ENCODE measurements at places on chromosomes 5 and 9. TPM values are rescaled to one million over a fixed set of nuclear protein-coding genes. Genes with fewer than 3 reads are reported as not detected.

The DMRT3 gene
- total RNA-seq: not detected

GRCh38 chr9:15541872-15542271 lies 11.0 kb upstream of the CCDC171 start:
- no peak overlapping the region for H3K27ac ChIP-seq
- no peaks in the 10 kb centered on the region for H3K4me1 ChIP-seq
- no peaks in the 10 kb centered on the region for H3K36me3 ChIP-seq
- no peak for DNase-seq
- H3K27me3 ChIP-seq: no peaks in the 10 kb centered on the region

DNA sequence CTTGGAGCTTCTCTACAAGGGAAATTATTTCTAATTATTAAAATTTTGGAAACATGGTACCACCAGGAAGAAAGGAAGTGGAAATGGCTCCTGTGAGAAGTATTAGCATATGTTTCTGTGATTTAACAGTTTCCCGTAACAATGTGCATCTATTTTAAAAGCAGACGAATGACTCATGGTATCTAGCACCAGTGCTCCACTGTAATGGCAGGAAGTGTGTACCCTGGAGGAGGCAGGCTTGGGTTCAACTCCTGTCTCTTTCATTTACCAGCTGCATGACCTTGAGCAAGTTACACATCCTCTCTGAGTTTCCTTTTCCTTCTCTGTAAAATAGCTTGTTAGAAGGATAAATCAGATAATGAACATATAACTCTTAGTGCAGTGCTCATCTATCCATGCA lies 41.0 kb upstream of the ANGPTL2 start:
- H3K36me3 ChIP-seq: no peaks in the 10 kb centered on the region
- no peak for DNase-seq
- H3K27me3 ChIP-seq: no peaks in the 10 kb centered on the region
- no peak overlapping the region for H3K27ac ChIP-seq

The TLX3 gene
- total RNA-seq: not detected

DNA sequence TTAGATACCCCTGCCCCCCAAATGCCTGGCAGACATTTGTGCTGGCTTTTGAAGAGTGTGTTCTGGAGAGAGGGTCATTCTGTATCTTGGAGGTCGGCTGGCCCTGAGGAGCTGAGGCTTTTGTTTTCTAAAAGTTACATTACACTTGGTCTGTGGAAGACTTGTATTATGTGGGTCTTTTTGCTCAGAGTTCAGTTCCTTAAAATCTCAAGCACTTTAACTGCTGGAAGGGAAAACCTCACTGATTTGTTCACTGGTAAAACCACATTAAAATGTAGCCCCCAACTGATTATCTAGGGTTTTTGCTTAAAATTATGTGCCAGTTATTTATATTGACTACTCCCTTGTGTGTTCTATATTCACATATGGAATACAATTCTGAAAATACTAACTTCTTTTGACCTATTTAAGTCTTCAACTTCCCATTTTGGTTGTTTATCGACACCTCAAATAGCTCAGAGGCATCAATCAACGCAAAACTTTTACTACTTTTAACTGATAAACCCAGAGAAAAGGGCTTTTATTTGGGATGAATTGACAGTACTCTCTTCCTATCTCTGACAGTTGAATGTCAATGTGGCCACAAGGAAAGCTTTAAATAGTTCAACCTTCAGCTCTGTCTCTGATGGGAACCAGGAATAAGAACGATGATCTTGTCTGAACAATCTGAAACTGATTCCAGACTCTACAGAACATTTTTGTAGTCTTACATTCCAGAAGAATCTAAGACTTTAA lies 54.0 kb upstream of the MAP3K1 start:
- no peak overlapping the region for H3K4me3 ChIP-seq
- H3K27me3 ChIP-seq: no peaks in the 10 kb centered on the region
- no peak for DNase-seq
- no peaks in the 10 kb centered on the region for H3K36me3 ChIP-seq
- H3K4me1 ChIP-seq: peaks cover 9% of the 10 kb centered on the region
- no peak overlapping the region for H3K27ac ChIP-seq

DNA sequence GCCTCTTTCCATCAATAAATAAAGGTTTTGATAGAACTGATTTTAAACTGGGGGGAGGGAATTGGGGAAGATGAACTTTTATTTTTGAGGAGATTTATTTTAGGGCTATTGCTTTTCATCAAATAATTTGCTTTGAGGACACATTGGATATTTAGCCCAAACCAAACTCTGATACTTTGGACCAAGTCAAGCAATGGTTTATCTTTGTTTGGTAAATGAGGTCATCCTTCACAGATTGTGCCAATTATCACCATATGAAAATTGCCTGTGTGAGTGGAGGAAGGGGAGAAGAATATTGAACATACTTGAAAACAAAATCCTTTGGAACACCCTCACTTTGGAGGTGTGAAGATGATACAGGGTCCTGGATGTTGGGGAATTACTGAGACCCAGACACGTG lies 176.9 kb upstream of the CD180 start:
- no peaks in the 10 kb centered on the region for H3K27me3 ChIP-seq
- no peak overlapping the region for H3K4me3 ChIP-seq
- H3K27ac ChIP-seq: no peak overlapping the region
- no peaks in the 10 kb centered on the region for H3K36me3 ChIP-seq
- H3K4me1 ChIP-seq: no peaks in the 10 kb centered on the region

DNA sequence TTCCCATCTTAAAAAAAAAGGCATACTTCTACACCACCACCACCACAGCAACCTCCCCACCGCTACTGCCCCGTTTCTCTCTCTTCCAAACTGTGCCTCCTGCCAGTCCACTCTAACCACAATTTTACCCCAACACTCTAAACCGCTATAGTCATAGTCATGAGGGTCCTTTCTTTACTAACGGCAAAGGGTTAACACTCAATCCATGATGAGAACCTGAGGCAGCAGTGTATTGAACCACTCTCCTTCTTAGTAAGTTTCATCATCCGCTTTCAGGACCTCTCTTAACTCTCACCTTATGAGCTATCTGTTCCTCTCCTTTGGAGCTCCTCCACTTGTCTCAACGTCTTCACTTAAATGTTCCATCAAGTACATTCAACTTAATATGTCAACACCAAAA lies 34.0 kb downstream of the IDNK start:
- no peaks in the 10 kb centered on the region for H3K27me3 ChIP-seq
- peaks cover 35% of the 10 kb centered on the region for H3K36me3 ChIP-seq
- no peak overlapping the region for H3K27ac ChIP-seq
- no peak for DNase-seq
- no peaks in the 10 kb centered on the region for H3K4me1 ChIP-seq

The TRAPPC13 gene
- 11.9 TPM for total RNA-seq

The ZNF618 gene
- 9.8 TPM for total RNA-seq

The SOWAHA gene
- 1.9 TPM for total RNA-seq

The HMCN2 gene
- 0.41 TPM for total RNA-seq

The LTC4S gene
- 1.1 TPM for total RNA-seq

DNA sequence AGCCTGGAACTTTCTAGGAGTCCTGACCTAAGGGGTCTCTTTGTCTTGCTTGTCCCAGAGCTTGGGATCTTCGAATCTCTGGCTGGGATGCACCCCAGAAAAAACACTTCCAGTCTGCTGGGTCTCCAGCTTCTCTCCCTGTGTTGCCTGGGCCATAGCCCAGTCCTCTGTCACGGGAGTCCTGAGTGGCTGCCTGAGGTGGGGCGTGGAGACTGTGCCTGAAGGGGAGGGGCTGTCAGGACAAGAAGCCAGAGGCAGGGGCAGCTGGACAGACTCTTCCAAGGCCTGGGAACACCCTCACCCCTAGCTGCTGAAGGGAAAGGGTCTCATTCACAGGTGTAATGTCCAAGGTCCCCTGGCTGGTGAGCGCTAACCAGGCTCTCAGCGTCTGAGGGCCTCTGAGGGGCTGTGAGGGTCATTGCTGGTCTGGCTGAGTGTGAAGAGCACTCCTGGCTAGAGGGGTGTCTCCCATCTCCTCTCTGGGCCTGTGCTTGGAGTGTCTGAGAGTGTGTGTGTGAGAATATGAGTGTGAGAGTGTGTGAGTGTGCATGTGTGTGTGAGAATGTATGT lies 20.4 kb upstream of the COL27A1 start:
- no peak overlapping the region for H3K4me3 ChIP-seq
- no peaks in the 10 kb centered on the region for H3K27me3 ChIP-seq
- no peak overlapping the region for H3K27ac ChIP-seq
- DNase-seq: no peak
- H3K4me1 ChIP-seq: no peaks in the 10 kb centered on the region
- no peaks in the 10 kb centered on the region for H3K36me3 ChIP-seq

DNA sequence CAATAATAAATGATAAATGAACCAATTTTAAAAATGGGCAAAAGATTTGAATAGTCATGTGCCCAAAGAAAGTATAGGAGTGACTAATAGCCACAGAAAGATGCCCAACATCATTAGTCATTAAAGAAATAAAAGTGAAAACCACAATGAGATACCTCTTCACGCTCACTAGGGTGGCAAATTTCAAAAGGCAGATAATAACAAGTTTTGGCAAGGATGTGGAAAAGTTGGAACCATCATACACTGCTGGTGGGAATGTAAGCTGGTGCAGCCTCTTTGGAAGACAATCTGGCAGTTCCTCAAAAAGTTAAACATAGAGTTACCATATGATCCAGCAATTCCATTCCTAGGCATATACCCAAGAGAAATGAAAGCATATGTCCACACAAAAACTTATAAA lies 1819.8 kb downstream of the MAT2B start:
- H3K4me3 ChIP-seq: no peak overlapping the region
- H3K27ac ChIP-seq: no peak overlapping the region
- no peaks in the 10 kb centered on the region for H3K4me1 ChIP-seq
- H3K27me3 ChIP-seq: no peaks in the 10 kb centered on the region
- H3K36me3 ChIP-seq: no peaks in the 10 kb centered on the region
- DNase-seq: no peak

DNA sequence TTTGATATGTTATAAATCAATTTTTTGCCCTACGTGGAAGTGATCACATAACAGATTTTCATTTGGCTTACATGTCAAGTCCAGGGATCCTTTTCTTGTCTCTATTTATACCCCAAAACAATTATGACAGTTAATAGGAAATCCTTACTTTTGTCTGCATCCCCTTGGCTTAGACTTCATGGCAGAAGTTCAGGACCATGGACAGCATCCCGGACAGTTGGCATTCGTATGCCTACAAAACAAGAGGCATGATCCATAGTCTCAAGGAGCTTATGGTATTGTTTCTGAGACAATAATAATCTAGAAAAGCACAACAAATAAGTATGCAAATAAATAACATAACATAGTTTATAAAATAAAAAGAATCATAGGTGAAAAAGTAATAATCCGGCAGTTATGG lies 214.3 kb upstream of the GRIA1 start:
- H3K27ac ChIP-seq: no peak overlapping the region
- H3K4me1 ChIP-seq: no peaks in the 10 kb centered on the region
- no peak overlapping the region for H3K4me3 ChIP-seq
- no peaks in the 10 kb centered on the region for H3K27me3 ChIP-seq

DNA sequence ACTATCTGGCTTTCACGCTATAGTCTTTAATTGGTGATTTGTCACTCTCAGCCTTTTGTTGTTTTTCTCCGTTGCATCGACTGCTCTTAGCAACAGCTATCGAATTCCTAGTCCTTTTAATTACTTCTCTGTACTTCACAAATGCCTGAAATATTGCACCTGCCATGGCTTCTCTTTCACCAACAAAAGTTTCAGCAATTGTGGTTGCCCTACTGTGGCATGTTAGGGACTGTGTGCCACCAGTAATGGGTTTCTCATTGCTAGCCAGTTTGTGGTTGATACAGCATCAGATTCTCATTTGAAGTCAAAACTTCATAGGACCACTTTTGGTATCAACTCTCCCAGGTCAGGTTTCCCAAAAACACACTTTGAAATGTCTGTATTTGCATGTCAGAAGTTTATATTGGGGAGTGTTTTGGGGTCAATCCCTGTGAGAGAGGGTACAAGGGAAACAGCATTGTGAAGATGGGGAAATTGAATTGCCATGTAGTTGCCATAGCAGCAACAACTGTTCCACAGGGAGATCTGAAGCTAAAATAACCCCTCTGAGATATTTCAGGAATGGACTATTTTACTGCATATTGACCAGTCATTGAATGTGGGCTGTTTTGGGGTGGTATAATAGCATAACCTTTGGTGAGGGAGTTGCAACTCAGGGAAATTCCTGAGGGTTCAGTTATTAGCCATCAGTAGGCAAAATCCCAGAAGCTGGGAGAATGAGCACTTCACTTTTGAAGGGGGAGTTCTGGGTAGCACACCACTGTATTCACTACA lies 99.2 kb downstream of the WDR70 start:
- H3K27me3 ChIP-seq: no peaks in the 10 kb centered on the region
- DNase-seq: no peak
- no peaks in the 10 kb centered on the region for H3K36me3 ChIP-seq
- no peak overlapping the region for H3K4me3 ChIP-seq
- H3K27ac ChIP-seq: no peak overlapping the region

The TRIM7 gene
- total RNA-seq: 4.8 TPM

DNA sequence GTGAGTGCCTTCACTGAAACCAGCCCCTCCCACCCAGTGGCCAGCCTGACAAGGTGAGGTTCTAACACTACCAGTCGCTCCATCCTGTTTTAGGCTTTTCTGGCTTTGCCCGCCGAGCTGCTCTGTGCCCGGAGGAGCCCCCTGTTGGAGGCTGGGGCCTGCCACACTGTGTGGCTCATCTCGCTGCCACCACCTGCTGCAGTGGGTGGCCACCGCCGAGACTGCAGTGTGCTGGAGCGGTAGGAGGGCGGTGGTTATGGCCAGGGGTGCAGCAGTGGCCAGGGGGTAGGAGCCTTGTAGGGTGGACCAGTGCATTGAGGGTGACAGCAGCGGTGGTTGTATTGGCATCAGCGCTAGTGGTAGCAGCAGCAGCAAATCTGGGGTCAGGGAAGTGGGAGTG lies 74.7 kb upstream of the PCAT7 start:
- peak; percentile 40 for DNase-seq
- H3K4me1 ChIP-seq: no peaks in the 10 kb centered on the region
- H3K27me3 ChIP-seq: no peaks in the 10 kb centered on the region
- H3K4me3 ChIP-seq: no peak overlapping the region

The GNA14 gene
- total RNA-seq: 2.0 TPM

DNA sequence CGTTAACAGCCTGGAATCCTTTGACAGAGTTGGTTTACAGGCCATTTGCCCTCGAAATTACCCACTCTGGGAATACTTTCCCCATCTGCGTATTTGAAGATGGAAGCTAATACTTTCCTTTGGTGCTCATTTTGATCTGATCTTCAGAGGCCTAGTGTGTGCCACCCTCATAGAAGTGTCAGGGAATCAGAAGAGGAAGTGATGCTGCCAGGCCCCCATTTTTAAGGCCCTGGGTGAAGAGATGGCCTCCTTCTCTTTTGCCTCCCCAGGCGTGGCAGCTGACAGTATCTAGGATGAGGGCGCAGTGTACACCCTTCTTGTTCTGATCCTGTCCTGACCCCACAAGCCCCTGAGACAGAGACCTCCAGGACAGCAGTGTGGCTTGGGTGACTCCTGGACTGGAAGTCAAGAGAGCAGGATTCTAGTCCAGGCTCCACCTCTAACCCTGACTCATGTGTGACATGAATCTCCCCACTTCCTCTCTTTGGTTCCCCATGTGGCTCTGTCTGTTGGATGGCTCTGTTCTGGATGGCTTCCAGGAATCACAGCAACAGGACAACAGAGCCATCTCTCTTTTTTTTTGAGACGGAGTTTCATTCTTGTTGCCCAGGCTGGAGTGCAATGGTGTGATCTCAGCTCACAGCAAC lies 27.8 kb downstream of the CSF1R start:
- no peak overlapping the region for H3K4me3 ChIP-seq
- no peak overlapping the region for H3K27ac ChIP-seq
- H3K4me1 ChIP-seq: no peaks in the 10 kb centered on the region
- no peak for DNase-seq
- H3K27me3 ChIP-seq: no peaks in the 10 kb centered on the region

The RANBP3L gene
- total RNA-seq: not detected

- DNase-seq: no peak
- peak overlapping the region; percentile 95 for H3K4me3 ChIP-seq
- no peaks in the 10 kb centered on the region for H3K27me3 ChIP-seq
- H3K4me1 ChIP-seq: peaks cover 22% of the 10 kb centered on the region
- no peaks in the 10 kb centered on the region for H3K36me3 ChIP-seq
These were observed 1.7 kb downstream of the RRAGA start for GRCh38 chr9:19050637-19051591.
